Myometrial cell (primary cell): ENCODE measurements at places on chromosomes 2 and 18. TPM values are rescaled to one million over a fixed set of nuclear protein-coding genes. Genes with fewer than 3 reads are reported as not detected.

Gene EIPR1
- 66.3 and 86.2 TPM in 2 replicates for total RNA-seq

Gene SLC11A1
- total RNA-seq: 0.18 and 0.29 TPM in 2 replicates

Gene SALL3
- total RNA-seq: not detected in 2 replicates

Gene TOGARAM2
- total RNA-seq: under 0.01 and 0.53 TPM in 2 replicates

Gene GCG
- total RNA-seq: not detected in 2 replicates

Gene MYCN
- 1.2 TPM in 1 of 2 replicates, not detected in the other for total RNA-seq

Gene CD8B2
- total RNA-seq: not detected in 2 replicates

Gene UPP2
- not detected in 2 replicates for total RNA-seq

Gene GPR155
- 1.4 and 9.2 TPM in 2 replicates for total RNA-seq

Gene DCDC2C
- total RNA-seq: not detected in 2 replicates

Gene AGXT
- total RNA-seq: not detected in 2 replicates

Gene ANXA4
- 38.8 and 44.4 TPM in 2 replicates for total RNA-seq

Gene ABCG8
- total RNA-seq: not detected in 2 replicates

Gene DYNAP
- not detected in 2 replicates for total RNA-seq

Gene SLC8A1
- total RNA-seq: 17.0 and 17.9 TPM in 2 replicates

Gene EFEMP1
- 37.8 and 48.2 TPM in 2 replicates for total RNA-seq

Gene NAB1
- total RNA-seq: 20.0 and 27.4 TPM in 2 replicates

Gene CD302
- 7.5 and 8.5 TPM in 2 replicates for total RNA-seq

Gene PPP1R1C
- 0.29 TPM in 1 of 2 replicates, not detected in the other for total RNA-seq

Gene PSMD1
- 109 and 137 TPM in 2 replicates for total RNA-seq

Gene CDH20
- total RNA-seq: 0.35 and 0.86 TPM in 2 replicates

Gene KCNG2
- total RNA-seq: 1.2 and 3.0 TPM in 2 replicates

Gene RTP5
- not detected in 2 replicates for total RNA-seq

Gene SPP2
- not detected in 2 replicates for total RNA-seq

Gene CMPK2
- total RNA-seq: under 0.01 and 0.18 TPM in 2 replicates

Gene LBX2
- 1.7 and 4.1 TPM in 2 replicates for total RNA-seq

Gene CRYGD
- total RNA-seq: not detected in 2 replicates

Gene LYPD1
- total RNA-seq: not detected in 2 replicates
